Purkinje cell (primary cell): ENCODE measurements at places on chromosomes 12 and 14. TPM values are rescaled to one million over a fixed set of nuclear protein-coding genes. Genes with fewer than 3 reads are reported as not detected.

Gene SLC2A3
- 117 and 151 TPM in 2 replicates for polyA plus RNA-seq

Gene SERPINA12
- polyA plus RNA-seq, result not detected in 2 replicates

Gene LTB4R
- polyA plus RNA-seq, result 0.79 and 1.8 TPM in 2 replicates

Gene BCL11B
- polyA plus RNA-seq, result 0.26 TPM in 1 of 2 replicates, not detected in the other

Gene APEX1
- 84.3 and 107 TPM in 2 replicates for polyA plus RNA-seq

Gene RNF212B
- not detected in 2 replicates for polyA plus RNA-seq

Gene CYP27B1
- polyA plus RNA-seq, result not detected in 2 replicates

Gene PCED1B
- not detected in 2 replicates for polyA plus RNA-seq

Gene HRK
- 0.53 and 0.60 TPM in 2 replicates for polyA plus RNA-seq

Gene MAP3K9
- polyA plus RNA-seq, result 7.7 and 12.0 TPM in 2 replicates

Gene NR2C1
- polyA plus RNA-seq, result 44.6 and 53.5 TPM in 2 replicates

Gene SMIM10L1
- polyA plus RNA-seq, result 17.9 and 18.2 TPM in 2 replicates

Gene GLIPR1
- polyA plus RNA-seq, result 6.4 and 7.7 TPM in 2 replicates

Gene CCDC175
- 4.2 and 5.4 TPM in 2 replicates for polyA plus RNA-seq

Gene FRMD6
- polyA plus RNA-seq, result 2.0 and 5.5 TPM in 2 replicates

Gene AKAP6
- polyA plus RNA-seq, result 142 and 178 TPM in 2 replicates

Gene GUCY2C
- not detected in 2 replicates for polyA plus RNA-seq

Gene TMED10
- polyA plus RNA-seq, result 182 and 221 TPM in 2 replicates

Gene TAS2R42
- not detected in 2 replicates for polyA plus RNA-seq

Gene TCL1B
- polyA plus RNA-seq, result not detected in 2 replicates

Gene KRT77
- not detected in 2 replicates for polyA plus RNA-seq

Gene TGM1
- polyA plus RNA-seq, result not detected in 2 replicates

Gene HOXC10
- polyA plus RNA-seq, result not detected in 2 replicates

Gene DIABLO
- 50.7 and 61.4 TPM in 2 replicates for polyA plus RNA-seq

Gene FGF23
- not detected in 2 replicates for polyA plus RNA-seq

Gene MUCL1
- 2.0 TPM in 1 of 2 replicates, not detected in the other for polyA plus RNA-seq

Gene GDF3
- polyA plus RNA-seq, result not detected in 2 replicates

Gene SLC8B1
- 0.40 and 1.3 TPM in 2 replicates for polyA plus RNA-seq

Gene IGFBP6
- polyA plus RNA-seq, result 17.2 and 27.8 TPM in 2 replicates

Gene CDH24
- polyA plus RNA-seq, result 0.20 TPM in 1 of 2 replicates, not detected in the other

Gene ATP2A2
- 626 and 758 TPM in 2 replicates for polyA plus RNA-seq

Gene ACSM4
- not detected in 2 replicates for polyA plus RNA-seq

Gene KRT6C
- not detected in 2 replicates for polyA plus RNA-seq

Gene IFNG-AS1
- polyA plus RNA-seq, result not detected in 2 replicates

Gene MGST1
- polyA plus RNA-seq, result 88.5 and 171 TPM in 2 replicates

Gene KLRG1
- 2.8 and 11.9 TPM in 2 replicates for polyA plus RNA-seq

Gene CARMIL3
- 0.52 and 1.0 TPM in 2 replicates for polyA plus RNA-seq

Gene CLEC4D
- polyA plus RNA-seq, result not detected in 2 replicates

Gene CLEC4A
- 1.2 and 3.8 TPM in 2 replicates for polyA plus RNA-seq

Gene NFYB
- polyA plus RNA-seq, result 18.1 and 24.0 TPM in 2 replicates
